Memory B cell (primary cell): ENCODE measurements at places on chromosomes 7 and 10.

GRCh38 chr7:136030867-136031318 is 53.7 kb upstream of the MTPN start:
- no peak for DNase-seq

DNA sequence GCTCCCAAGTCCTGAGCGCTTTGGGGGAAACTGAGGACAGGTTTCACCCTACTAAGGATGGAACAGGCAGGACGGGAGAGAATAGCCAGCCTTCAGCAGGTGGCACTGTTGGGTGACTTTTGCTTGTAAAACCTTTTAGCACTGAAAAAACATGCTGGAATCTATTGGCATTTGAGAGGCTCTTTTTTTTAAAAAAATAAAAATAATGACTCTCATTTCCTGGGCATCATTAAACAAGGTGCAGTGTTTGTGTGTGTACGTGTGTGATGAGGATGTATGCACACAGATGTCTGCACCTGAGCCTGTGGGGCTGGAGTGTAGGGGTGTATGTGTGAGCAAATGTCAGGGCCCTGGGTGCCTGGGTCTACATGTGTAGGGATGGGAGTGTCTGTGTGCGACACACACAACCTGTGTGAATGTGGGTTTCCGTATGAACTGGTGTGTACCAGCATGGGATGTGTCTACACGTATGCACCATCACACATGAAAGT is 177.9 kb downstream of the RPS24 start:
- DNase-seq: no peak

- no peak for DNase-seq
Measured at GRCh38 chr7:73963252-73963822, 64.6 kb upstream of the ELN start.

DNA sequence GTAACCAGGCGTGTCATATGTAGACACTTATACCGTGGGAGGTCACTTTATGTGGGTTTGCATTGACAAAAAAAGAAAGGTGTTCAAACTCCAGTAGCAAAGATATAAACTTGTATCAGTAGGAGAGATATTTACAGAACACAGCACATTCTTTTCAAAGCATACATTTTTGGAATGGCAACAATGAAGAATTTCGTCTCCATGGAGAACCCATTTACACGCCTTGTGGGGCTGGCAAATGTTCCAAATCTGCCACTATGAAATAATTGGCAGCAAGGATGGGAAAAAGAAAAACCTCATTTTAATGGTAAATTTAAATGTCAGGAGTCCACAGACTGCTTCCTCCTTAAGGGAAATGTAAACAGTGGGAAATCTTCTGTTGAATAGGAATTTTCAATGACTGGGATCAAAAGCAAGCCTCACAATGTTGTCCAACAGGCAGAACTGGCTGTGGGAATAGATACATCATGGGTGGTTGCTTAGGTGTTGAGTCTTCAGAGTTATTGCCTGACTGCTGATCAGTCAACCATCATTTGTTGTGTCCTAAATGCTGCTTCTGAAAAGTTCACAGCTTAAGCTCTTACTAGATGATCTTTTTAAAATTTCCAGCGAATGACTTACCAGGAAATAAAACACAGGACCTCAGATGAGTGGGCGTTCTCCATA is 256.6 kb upstream of the SEMA3C start:
- no peak for DNase-seq

DNA sequence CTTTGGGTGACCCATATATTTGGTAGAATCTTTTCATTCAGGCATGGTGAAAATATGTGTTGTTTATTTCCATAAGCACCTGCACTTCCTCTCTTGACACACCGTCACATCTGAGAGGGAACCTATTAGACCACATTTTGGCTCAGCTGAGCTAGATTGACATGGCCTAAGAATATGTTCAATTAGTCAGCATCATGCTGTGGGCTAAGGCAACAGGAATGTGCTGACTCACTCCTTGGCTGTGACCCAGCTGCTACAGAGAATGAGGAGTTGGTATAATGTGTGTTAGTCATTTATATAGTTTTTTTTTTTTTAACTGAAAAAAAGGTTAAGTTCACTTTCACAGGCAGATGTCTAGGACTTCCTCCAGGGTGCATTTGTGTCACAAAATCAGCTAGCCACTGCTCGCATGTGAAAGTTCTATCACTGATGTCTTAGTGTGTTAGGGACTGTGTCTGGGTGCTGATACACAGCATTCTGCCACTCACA is 180.6 kb downstream of the SEMA3E start:
- no peak for DNase-seq

GRCh38 chr10:113613427-113613826 is 50.4 kb downstream of the NRAP start:
- DNase-seq: no peak

DNA sequence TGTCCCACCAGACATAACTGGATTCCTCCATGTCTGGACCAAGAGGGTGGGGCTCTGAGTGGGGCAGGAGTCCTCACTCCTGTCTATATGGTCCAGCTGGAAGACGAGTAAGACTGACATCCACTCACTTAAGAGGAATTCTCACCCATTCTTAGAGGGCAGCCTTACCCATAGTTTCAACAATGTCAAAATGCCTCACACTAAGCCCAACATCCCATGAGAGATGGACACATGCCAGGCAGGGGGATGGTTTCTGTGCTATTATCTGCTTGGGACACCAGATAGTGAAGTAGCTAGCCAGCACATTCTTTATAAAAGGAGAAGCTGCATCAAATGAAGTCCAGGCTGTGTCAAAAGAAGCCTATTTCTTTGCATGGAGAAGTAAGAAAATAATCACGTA is 4.7 kb upstream of the LANCL2 start:
- DNase-seq: no peak

GRCh38 chr10:5806745-5807144 is 6.5 kb downstream of the GDI2 start:
- no peak for DNase-seq

DNA sequence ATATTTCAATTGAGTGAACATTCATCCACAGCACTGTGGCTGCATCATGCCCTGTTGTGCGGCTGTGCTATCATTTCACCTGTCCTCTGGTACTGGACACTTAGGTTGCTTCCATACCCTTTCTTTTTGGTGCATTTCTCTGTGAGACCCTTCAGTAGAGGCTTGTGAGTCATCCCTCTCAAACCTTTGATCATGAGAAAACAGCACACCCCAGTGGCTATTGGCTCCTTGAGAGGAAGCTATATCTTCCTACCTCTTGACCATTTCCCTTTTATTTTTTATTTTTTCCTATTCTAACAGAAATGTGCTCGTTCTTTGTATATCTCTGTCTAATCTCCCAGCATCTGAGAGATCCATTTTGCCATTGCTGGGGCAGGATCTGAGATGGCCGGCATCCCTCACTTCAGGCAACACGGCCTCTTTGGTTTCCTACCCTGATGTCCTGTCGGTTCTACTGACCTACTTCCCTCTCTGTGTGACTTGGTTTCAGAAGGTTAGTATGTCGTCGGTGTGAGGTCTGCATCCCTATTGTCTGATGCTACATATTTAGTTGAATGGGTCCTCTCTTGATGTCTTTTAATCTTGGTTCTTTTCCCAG is 23.8 kb upstream of the PIK3AP1 start:
- no peak for DNase-seq

GRCh38 chr10:16182688-16183087 is 254.1 kb upstream of the PTER start:
- no peak for DNase-seq

DNA sequence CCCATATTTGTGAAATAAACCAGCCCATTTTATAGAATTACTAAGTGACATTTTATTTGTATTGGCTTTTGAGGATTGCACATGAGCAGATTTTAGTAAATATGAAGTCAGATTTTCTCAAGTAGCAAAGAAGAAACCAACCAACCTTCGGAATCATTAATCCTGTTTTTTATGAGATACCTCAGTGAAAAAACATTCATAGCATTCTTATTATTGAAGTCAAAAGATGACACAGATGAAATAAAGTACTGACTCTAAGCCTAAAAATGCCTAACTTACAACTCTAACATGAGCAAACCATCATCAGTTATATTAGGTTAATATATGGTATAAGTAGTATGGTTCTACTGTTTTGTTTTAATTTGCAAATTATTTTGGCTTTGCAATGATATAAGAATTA is 59.9 kb upstream of the AGBL3 start:
- DNase-seq: no peak

GRCh38 chr10:17061418-17061817 is 68.2 kb downstream of the CUBN start:
- no peak for DNase-seq

DNA sequence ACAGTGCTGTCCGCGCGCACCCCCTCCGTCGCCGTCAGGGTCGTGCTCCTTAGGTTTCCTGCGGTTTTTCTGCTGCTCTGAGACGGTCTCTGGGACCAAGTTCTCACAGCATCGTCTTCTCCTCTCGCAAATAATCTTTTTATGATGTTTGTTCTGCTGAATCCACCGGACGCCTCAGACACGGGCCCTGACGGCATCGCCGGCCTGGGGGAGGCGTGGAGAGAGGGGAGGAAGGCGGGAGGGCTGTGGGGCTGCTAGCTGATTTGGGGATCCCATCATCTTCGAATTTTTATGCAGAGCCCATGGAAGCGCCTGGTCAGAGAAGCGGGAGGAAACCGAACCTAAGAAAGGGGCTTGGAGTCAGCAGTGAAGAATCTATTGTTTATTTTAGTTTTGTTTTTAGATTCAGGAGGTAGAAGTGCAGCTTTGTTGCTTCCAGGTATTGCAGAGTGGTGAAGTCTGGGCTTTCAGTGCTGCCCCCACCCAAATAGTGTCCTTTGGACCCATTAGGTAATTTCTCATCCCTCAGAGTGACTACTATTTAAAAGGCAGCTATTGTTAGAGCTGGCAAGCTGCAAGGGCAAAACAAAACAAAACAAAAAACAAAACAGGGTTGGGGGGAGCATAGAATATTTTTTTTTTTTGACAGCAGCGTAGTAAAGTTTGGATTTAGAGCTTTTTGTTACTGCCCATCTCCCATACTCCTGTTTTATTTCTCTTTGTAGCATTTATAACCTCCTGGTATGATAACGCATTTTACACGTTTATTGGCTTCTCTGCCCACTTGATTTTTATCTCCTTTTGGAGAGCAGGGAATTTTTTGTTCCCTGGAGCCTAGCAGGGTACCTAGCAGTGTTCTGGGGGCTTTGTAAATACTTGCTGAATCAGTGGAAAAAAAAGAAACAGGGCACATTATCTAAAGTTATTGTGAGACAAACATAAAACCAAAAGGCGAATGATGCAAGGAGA is 92.6 kb downstream of the SPAG6 start:
- DNase-seq: peak; percentile 33

- DNase-seq: no peak
Measured at GRCh38 chr10:80502621-80503583, 34.8 kb upstream of the SH2D4B start.

GRCh38 chr10:95419399-95419798 is 128.6 kb upstream of the PDLIM1 start:
- DNase-seq: no peak

- DNase-seq: peak; percentile 37
Measured at GRCh38 chr10:80596391-80597257, 58.9 kb downstream of the SH2D4B start.

GRCh38 chr7:28037220-28038010 is 143.2 kb downstream of the JAZF1 start:
- DNase-seq: no peak

GRCh38 chr7:69739931-69740431 is 141.7 kb downstream of the AUTS2 start:
- DNase-seq: peak; percentile 13

- no peak for DNase-seq
Measured at GRCh38 chr10:31507427-31507826, 188.4 kb downstream of the ZEB1 start.

- no peak for DNase-seq
Measured at GRCh38 chr7:142401951-142402350, 144.1 kb upstream of the PRSS58 start.

DNA sequence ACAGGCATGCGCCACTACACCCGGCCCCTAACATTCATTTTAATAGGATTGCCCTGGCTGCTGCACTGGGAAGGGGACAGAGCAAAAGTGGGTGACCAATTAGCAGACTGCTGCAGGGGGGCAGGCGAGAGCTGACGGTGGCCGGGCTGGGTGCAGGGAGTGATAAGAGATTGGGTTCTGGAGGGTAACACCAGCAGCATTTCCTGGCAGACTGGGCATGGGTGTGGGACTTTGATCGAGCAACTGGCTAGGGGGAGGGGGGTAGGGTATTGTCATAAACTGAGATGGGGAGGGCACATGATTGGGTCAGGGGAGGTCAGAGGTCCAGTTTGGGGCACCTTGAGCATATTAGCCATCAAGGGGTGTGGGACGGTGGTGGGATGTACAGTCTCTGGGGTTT is 20.2 kb upstream of the AMZ1 start:
- no peak for DNase-seq

DNA sequence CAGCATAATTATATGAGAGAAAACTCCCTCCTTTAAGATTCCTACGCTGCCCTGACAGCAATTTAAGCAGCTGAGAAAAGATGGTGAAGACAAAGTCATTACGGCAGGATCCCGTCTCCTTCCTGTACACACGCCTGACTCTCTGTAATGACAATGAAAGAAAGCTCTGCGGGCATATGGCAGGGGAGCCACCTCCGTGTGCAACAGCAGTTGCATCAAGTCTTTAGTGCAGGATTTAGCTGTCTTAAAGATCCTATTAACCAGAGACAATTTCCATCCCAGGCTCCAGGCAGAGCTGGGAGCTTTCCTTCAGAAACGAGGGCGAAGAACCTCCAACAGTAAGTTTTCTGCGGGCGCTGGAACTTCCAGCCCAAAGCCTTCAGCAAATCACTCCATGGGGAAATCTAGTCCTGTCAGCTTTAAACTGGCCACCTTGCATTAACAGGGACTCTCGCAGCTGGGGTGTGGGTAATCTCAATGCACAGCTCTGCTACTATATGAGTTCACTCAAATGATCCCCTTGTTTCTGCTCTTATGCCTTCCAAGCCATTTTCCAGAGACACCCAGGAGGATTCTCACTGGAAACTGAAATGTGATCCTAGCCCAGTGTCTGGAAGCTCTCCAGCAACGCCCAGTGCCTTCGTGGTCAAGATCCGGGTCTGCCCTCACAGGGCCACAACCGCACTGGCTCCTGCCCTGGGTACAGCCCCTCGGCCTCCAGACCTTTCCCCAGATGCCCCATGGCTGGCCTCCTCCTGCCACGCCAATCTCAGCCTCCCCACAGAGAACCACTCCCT is 74.9 kb downstream of the CTBP2 start:
- no peak for DNase-seq

GRCh38 chr7:30027065-30027456 is 559 bp upstream of the FKBP14 start:
- DNase-seq: no peak

- no peak for DNase-seq
Measured at GRCh38 chr10:79013406-79013987, 55.3 kb upstream of the ZMIZ1 start.
